ENCODE measurements at places on chromosomes 5 and 9.
A peak's percentile ranks its signal among the peaks of the same experiment; 100 is the strongest.

- ATAC-seq: no peak
Measured at GRCh38 chr5:50715001-50715400, 48.6 kb downstream of the PARP8 start.

DNA sequence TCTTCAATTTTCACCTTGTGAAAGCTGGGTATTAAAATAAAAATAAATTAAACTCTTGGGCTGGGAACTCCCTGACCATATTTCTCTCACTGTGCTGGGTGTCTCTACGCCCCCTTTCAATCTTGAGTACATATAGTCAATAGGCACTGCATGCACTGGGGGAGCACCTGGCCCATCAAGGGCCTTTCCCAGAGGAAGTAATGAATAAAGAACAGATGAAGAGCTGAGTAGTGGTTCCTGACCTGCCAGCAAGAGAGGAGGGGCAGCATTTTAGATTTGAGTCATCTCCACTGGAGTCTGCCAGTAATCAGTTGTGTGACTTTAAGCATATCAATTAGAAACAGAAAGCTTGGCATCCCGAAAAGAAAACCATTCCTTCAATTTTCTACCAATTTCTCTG is 6.2 kb downstream of the MAPKAP1 start:
- ATAC-seq: peak; percentile 97

- ATAC-seq: no peak
Measured at GRCh38 chr5:122063836-122064235, 14.2 kb downstream of the LOX start.

- ATAC-seq: no peak
Measured at GRCh38 chr5:150289551-150290390, at the start of gene CAMK2A. TSS of gene CAMK2A (minus strand) at chr5:150289773. CDS start at chr5:150289625, 148 bp downstream.

GRCh38 chr5:62284946-62285891 is 20.8 kb upstream of the KIF2A start:
- peak; percentile 92 for ATAC-seq

DNA sequence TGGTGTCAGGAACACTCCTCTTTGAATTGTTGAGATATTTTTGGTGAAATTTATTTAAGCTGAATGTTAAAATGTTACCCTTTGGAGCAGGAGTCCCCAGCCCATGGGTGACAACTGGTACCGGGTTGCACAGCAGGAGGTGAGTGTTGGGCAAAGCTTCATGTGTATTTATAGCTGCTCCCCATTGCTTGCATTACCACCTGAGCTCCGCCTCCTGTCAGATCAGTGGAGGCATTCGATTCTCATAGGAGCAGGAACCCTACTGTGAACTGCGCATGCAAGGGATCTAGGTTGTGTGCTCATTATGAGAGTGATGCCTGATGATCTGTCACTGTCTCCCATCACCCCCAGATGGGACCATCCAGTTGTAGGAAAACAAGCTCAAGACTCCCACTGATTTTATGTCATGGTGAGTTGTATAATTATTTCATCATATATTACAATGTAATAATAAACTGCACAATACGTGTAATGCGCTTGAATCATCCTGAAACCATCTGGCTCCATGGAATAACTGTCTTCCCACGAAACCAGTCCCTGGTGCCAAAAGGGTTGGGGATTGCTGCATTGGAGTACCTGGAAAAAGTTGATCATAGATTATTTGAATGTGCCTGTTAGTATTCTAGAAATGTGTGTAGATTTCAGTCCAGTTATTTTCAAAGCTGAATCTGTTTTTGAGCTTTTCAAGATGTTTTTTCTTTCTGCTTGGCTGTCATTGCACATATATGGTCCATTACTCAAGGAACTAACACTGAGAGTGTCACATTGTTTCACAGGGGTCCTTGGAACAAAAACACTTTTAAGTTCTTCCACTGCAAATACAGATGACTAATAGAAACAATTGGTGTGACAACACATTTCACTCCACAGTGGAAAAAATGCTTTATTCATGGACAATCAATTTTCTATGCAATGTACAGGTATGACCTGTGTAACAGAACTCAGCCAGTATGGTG is 104.6 kb upstream of the TNFAIP8 start:
- ATAC-seq: no peak

DNA sequence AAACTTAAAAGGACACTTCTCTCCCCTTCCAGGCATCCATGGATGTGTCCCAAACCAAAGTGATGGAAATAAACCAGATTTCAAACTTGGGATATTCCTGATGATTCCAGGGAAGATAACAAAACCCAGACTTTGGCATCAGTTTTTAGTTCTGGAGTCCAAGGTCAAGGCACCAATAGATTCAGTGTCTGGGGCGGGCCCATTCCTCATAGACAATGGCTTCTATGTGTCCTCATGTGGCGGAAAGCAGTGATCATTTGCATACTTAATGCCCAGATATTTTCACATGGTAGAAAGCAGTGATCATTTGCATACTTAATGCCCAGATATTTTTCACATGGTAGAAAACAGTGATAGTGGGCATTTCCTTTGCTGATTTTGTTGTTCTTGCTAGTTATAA is 151.4 kb upstream of the DAP start:
- ATAC-seq: no peak

- ATAC-seq: no peak
Measured at GRCh38 chr9:111657051-111657450, 4.4 kb upstream of the GNG10 start.

- peak; percentile 84 for ATAC-seq
Measured at GRCh38 chr5:137622850-137623249, 113.0 kb downstream of the KLHL3 start.

GRCh38 chr5:97009212-97009898 is 73.5 kb downstream of the LNPEP start:
- ATAC-seq: peak; percentile 82

- ATAC-seq: no peak
Measured at GRCh38 chr5:180201051-180201987, 7.7 kb downstream of the RASGEF1C start.

DNA sequence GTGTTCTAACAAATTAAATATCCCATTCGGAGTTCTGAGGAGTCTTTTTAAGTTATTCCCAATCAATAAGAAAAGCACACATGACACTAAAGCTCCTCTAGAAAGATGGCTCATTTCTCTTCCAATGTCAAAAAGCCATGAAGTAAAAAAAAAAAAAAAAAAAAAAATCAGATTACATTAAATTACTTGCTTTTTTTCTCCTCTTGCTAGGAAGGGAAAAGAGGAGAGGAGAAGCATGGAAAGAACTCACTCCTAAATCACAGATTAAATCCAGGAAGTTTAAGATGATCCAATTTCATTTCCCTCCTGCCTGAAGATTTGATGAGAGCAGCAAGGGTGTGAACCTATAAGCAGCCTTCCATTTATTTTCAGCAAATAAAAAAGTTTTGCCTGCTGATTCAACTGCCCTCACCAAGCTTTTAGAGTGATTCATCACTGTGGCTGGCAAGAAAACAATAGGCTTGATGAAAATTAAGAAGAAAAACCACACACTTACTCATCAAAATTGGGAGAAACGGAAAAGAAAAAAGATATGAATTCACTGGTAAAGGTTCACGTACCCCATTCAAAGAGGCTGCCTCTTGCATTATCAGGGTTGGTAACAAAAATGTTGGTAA is 19.7 kb downstream of the MYO10 start:
- no peak for ATAC-seq

DNA sequence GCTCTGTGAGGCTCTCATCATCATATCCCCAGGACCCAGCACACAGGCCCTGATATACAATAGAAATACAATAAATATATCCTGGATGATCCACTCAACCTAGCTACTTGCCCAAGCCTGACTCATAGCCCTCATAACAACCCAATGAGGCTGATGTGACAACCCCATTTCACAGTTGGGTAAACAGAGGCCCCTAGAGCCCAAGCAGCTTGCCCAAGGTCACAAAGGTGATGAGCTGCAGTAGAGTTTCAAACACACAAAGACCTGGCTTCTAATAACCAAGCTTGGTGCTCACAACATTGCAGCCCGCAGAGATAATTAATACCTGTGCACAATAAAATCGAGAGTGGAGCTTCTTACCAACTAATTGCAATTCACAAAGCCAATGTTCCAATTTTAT is 3.2 kb upstream of the AKNA start:
- ATAC-seq: no peak

GRCh38 chr9:122360891-122361290 is 9.9 kb upstream of the PTGS1 start:
- peak; percentile 41 for ATAC-seq

DNA sequence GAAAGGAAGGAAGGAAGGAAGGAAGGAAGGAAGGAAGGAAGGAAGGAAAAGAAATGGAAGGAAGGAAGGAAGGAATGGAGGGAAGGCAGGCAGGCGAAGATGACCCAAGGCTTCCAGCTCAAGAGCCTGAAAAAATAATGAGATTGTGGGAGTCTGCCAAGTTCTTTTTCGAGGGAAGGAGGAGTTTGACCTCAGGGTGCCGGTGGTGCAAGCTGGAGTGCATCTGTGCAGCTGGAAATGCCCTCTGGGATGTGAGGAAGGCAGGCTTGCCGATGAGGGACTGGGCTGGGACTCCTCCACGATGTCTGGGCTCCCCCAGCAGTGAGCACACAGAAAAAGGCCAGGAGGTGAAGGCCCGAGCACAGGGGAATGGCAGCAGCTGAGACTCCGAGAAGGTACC is 154.9 kb upstream of the DAPK1 start:
- ATAC-seq: no peak

- ATAC-seq: no peak
Measured at GRCh38 chr9:35710818-35711500, 21.0 kb downstream of the TLN1 start.

DNA sequence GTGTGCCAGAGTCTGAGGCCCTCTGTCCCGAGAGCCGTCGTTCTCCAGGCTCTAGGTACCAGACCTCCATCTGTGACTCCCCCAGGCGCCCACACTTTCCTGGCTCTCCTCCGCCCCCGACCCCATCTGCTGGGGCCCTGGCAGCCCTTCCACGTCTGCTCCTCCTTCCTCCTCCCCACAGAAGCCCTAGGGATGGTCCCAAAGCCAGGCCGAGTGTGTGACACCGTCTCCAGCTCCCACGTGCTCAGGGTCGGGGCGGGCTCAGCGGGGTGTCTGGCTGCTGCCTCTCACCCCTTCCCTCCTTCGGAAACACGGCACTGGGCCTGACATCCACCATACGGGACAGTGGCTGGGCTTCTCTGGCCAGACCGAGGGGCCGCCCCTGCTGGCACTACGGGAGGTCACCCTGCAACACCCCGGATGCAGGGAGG is 20.5 kb upstream of the SLC6A19 start:
- ATAC-seq: no peak

GRCh38 chr9:13493697-13494096 is 214.2 kb upstream of the MPDZ start:
- no peak for ATAC-seq

DNA sequence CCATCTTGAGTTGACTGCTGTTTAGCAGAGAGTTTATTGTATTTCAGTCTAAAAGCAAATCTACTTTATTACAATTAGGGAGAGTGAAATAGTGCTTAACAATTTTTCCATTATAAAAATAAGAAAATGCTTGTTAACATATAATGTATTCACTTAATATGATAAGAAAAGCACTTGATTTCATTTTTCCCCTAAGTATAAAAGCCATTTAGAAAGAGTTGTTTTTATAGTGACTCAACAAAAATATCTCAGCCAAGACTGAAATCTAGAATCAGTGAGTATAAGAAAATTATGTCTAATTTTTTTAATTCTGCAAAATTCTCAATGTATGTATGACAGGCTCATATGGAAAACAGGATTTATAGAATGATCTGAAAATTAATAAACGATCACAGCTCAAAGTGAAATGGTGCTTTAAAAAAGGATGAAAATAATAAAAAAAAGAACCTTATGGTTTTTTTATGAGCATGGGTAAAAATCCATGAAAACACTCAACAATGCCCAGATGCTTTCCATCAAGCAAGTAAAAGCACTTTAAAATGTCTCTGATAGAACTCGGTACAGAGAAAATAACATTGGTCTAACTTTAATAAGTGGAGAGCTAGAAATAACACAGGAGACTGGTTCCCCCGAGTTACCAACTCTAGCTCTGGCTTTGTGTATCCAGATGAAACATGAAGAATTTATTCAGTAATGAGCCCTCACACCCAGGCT is 1057.8 kb upstream of the WWC1 start:
- no peak for ATAC-seq
